T follicular helper cell (primary cell): ENCODE measurements at places on chromosomes 4 and X.

DNA sequence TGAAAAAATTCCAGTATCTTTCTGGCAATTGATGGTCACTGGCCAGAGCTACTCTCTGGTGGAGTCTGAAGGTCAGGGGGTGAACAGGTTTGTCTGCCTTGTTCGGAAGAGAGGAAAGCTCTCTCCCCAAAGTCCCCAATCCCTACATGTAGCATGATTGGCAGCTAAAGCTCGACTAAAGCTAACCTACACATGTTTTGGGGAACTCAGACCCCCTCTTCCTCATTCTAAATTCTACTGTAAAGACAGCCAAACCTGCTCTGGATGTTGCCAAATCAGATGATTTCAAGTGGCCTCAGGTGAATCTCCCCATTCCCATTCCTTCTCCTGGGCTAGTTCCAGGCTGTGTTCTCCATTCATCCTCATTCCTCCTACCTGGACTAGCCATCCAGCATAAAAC lies 84.1 kb downstream of the MSN start:
- DNase-seq: no peak

DNA sequence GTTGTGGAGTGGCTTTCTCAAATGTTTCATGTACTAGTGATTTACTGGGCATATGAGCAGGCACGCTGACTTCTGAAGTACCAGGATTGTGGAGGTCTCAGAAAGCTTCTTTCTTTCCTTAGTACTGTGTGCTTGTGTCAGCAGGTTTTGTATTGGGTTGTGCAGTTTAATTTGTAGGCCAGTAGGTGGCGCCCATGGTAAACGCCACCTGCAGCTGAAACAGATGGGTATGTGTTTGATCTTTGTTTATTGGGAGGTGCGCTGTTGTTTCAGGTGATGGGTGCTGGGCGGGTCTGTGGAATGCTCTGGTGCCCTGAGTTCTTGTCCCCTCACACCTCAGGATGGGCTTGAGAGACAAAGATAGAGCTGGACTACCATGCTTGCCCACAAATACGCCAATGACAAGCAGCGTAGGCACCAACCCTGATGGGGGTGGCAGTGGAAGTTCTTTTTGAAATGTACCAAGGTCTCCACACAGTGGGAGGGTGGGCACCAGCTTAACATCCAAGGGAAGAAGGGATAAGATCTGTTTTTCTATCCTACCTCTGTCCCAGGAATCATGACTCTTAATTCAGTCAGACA lies 141.5 kb downstream of the RPS6KA6 start:
- DNase-seq: no peak

- no peak for DNase-seq
Observed at GRCh38 chr4:53011259-53011905, 149.3 kb downstream of the RASL11B start.

GRCh38 chr4:123299212-123299691 lies 97.3 kb upstream of the SPRY1 start:
- no peak for DNase-seq

DNA sequence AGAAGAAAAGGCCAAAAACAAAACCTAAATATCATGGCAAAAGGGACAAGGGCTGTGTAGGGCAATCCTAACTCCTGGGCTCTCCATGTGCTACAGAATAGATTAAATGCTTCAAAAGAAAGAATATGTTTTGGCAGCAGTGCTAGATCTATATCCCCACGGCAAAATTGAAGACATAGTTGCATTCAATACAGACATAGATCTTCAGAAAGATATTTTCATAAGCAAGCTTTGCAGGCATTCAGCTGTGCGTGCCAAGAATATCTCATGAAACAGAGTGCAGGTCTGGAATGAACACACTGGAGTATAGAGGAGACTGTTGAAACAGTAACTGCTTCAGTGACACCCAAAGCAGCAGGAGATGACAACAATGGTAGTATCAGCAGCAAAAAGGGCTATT lies 1476.9 kb downstream of the ARAP2 start:
- DNase-seq: no peak

- no peak for DNase-seq
Observed at GRCh38 chr4:5995901-5996623, 22.2 kb downstream of the C4orf50 start.

DNA sequence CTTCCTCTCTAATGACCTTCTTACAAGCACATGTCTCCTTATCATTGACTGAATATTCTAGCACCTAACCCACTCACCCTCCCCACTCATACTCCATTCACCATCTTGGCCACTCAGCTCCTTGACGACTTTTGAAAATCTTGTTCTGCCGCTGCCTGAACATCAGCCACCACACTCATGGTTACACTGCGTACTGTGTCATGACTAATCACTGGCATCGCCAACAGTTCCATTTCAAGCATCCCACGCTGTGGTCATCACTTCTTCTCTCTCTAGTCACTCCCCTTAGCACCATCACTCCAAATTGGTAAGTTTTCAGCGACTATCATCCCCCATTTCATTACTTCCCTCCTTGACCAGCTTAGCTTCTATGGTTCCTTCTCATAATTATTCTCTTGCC lies 352.8 kb downstream of the MAPK10 start:
- no peak for DNase-seq

- no peak for DNase-seq
Observed at GRCh38 chr4:3286335-3287175, 6.3 kb upstream of the RGS12 start.

GRCh38 chr4:16029262-16029661 lies 54.6 kb downstream of the PROM1 start:
- no peak for DNase-seq

GRCh38 chr4:78337244-78338020 lies 214.1 kb upstream of the ANXA3 start:
- DNase-seq: no peak

DNA sequence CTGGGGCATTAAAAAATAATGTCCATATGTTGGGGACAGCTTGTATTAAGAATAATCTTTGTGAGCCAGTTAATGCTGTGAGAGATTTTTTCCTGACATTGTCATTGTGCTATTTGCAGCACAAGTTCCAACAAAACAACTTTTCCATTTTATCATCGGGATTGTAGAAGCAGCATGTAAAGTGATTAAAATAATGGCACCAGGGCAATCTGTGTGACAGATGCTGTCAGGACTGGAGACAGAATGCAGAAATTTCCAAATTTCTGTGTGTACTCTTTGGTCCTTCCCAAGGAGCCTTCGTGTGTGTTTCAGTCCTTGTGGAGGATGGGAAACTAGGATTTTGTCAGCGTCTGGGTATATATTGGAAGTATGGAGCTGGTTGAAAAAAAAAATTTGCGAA lies 101.5 kb upstream of the LIMCH1 start:
- no peak for DNase-seq

- DNase-seq: no peak
Observed at GRCh38 chrX:2614911-2615310, 76.2 kb upstream of the CD99 start.

GRCh38 chr4:57051095-57051494 lies 59.1 kb downstream of the IGFBP7 start:
- DNase-seq: no peak

DNA sequence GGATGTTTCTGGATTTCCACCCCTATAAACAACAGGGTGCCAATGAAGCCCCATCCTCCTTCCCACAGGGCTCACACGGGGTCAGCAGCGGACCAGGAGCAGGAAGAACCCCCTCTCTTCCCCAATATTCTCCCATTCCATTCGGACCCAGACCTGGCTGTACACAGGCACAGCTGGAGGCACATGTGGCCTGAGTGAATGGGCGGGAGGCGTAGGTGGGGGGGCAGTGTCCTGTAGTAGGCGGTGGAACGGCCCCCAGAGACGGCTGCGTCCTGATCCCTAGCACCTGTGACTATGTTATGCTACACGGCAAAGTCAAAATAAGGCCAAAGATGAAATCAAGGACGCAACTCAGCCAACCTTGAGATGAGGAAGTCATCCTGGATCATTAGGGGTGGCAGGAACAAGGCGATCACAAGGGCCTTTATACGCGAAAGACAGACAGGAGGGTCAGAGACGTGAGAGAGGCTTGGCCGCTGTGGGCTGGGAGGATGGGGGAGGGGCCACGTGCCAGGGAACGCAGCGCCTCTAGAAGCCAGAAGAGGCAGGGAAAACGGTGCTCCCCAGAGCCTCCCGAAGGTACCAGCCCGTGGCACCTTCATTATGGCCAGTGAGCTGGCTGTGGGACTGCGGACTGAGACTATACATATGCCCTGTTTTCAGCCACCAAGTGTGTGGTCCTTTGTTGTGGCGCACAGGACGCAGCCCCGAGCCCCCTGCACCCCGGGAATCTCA lies 75.6 kb downstream of the WFS1 start:
- DNase-seq: no peak

DNA sequence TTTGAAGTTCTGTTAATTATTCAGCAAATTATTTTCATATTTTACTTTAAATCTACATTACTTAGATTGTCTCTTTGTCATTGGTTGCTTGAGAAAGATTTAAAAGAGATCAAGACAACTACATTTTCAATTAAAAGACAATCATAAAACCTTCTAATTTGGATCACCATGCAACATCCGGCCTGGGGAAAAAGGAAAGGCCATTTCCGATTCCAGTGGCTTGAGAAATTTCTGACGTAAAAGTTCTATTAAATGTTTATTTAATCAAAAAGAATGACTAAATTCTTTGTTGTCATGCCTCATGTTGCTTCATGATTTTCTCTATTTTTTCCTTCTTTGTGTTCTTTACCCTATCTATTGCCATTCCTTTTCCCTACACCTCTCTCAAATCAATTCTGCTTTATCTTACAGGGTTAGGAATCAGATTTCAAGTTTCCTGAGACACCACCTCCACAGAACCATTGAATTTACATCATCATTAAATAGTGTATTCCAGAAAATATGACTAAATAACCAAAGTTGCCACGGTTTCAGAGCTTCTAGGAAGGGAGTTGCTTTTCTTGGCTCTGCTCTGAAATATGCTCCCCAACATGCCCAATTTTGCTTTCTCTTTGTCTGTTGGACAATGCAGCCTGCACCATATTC lies 124.6 kb upstream of the ACSL4 start:
- DNase-seq: no peak

DNA sequence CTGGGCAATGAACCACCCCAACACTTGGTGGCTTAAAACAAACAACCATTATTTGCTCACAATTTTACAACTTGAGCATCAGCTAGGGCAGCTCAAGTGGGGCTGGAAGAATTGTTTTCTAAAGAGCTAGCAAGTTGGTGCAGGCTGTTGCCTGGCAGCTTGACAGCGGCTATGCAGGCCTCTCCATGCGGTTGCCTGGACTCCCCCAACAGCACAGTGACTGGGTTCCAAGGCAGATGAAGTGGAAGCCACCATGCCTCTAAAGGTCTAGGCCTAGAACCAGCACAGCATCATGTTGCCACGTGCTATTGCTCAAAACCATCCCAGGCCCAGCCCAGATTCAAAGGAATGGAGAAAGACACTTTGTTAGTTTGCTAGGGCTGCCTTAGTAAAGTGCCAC lies 114.8 kb downstream of the BCOR start:
- no peak for DNase-seq

DNA sequence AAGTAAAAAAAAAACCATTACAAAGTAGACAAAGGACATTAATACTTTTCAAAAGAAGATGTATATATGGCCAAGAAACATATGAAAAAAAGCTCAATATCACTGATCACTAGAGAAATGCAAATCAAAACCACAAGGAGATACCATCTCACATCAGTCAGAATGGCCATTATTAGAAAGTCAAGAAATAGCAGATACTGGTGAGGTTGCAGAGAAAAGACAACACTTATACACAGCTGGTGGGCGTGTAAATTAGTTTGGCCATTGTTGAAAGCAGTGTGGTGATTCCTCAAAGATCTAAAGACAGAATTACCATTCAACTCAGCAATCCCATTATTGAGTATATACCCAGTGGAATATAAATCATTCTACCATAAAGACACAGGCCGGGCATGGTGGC lies 39.3 kb downstream of the TASL start:
- no peak for DNase-seq

GRCh38 chrX:123779908-123780396 lies 47.1 kb upstream of the THOC2 start:
- DNase-seq: no peak

DNA sequence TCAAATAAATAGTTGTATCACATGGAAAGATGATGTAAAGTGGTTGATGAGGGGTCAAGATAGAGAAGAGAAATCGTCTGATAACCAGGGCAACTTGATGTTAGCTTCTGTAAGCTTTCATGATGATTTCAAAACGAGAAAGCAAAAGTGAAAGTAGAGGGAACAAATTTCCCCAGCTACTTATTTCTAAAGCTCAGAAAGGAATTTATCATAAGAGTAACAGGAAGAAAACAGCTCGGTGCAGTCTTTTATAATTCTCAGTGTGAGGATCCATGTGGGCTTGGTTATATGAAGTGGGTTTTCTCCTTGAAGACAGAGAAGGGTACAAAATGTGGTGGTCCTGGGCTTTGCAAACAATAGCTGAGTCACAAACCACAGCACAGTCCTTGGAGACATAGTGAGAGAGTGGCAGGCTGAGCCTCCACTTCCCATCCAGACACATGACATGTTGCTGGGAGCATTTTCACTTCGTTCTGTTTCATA lies 32.1 kb upstream of the GLRA2 start:
- DNase-seq: no peak

GRCh38 chr4:139933541-139933940 lies 220.4 kb downstream of the MAML3 start:
- no peak for DNase-seq

DNA sequence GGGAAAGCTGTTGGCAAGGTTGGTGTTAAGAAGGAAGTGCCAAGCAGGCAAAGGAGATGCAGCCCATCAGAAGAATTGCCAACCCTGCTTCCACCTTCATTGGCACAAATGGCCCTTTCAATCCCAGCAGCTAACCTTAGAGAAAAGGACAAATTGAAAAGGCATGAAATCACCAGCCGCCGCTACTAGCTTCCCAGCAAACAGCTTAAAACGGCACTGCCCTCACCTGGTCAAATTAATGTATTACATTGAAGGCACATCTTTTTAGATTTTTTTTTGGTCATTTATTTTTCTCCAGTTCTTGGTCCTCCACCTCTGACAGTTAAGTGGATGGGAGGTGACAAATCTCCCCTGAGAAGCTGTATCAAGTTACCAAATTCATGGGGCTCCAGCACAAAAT lies 51.0 kb upstream of the NHSL2 start:
- DNase-seq: no peak

GRCh38 chr4:5098176-5098575 lies 46.9 kb downstream of the STK32B start:
- DNase-seq: no peak

GRCh38 chr4:53558065-53558801 lies 33.1 kb downstream of the LNX1 start:
- DNase-seq: no peak

DNA sequence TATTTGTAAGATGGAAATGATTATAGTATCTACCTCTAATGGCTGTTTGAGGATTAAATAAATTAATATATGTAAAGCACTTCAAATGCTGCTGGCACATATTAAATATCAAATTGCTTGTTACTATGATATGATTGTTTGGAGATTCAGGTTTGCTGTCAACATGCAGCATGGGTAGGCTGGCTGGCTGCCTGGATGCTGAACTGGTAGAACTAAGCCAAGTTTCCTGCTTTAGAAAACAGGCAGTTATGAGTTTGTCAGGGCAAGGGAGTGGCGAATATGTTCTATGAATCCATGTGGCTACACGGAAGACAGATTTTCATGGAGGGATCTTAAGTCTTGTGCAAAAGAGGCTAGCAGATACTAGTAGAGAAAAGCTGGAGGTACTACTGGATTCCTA lies 239.6 kb downstream of the GBA3 start:
- DNase-seq: no peak
